ENCODE measurements at places on chromosomes 4 and X.

DNA sequence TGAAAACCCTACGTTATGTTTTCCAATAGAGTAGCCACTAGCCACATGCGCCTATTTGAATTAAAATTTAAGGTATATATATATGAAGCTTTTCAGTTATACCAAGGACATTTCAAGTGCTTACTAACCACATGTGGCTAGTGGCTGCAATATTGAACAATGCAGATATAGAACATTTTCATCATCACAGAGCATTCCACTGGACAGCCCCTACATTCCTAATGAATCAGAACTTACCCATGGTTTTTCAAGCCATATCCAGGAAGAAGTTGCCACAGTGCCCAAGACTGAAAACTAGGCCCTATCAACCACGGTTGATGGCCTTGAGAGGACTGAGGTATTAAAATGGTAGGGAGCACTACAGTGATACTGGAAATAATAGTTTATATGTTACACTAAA is 29.7 kb downstream of the NEK1 start:
- no peak for DNase-seq

GRCh38 chr4:93351846-93352245 is 476.7 kb upstream of the ATOH1 start:
- no peak for DNase-seq

GRCh38 chr4:151772274-151772673 is 11.5 kb upstream of the GATB start:
- DNase-seq, result no peak

- no peak for DNase-seq
Measured at GRCh38 chrX:114071412-114071811, 512.5 kb upstream of the HTR2C start.

- no peak for DNase-seq
Measured at GRCh38 chr4:114600672-114601071, 2.1 kb downstream of the UGT8 start.

GRCh38 chr4:132502096-132502552 is 647.0 kb upstream of the PCDH10 start:
- DNase-seq, result no peak

GRCh38 chrX:55074851-55075467 is at the start of gene PAGE2B:
Gene PAGE2B (plus strand): TSS chrX:55075030. CDS start chrX:55076042, 1,012 bp downstream.
- DNase-seq, result no peak

DNA sequence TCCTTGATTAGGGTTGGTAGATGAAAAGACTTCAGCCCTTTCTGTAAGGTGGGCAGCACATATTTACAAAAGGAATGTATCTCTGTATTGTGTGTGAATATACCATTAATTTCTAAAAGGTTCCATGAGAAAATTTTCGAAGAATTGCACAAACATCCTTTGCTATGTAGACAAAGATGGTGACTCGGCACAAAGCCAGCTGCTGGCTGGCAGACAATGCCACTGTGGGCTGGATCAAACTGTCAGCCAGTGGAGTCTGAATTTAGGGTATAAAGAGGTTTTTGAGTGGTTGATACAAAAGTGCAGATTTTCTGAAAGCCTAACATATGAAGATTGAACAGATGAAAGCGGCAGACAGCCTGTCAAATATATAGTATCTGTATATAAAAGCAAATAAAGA is 5.6 kb upstream of the TXK start:
- no peak for DNase-seq

- DNase-seq, result no peak
Measured at GRCh38 chrX:111090458-111090857, 5.5 kb upstream of the PAK3 start.

GRCh38 chr4:8330821-8331574 is 61.4 kb downstream of the HTRA3 start:
- no peak for DNase-seq

- no peak for DNase-seq
Measured at GRCh38 chr4:178066338-178066941, 624.2 kb upstream of the AGA start.

GRCh38 chr4:87060957-87061356 is 126.1 kb downstream of the AFF1 start:
- DNase-seq, result no peak

GRCh38 chr4:95170176-95170575 is 378.6 kb downstream of the UNC5C start:
- no peak for DNase-seq

Data from activated CD4-positive, alpha-beta T cell treated with anti-CD3 and anti-CD28 coated beads, Interleukin-2, amount 50 U/mL, for 24 hours (primary cell).